ENCODE measurements at places on chromosomes 16 and 17.
A peak's percentile ranks its signal among the peaks of the same experiment; 100 is the strongest.

DNA sequence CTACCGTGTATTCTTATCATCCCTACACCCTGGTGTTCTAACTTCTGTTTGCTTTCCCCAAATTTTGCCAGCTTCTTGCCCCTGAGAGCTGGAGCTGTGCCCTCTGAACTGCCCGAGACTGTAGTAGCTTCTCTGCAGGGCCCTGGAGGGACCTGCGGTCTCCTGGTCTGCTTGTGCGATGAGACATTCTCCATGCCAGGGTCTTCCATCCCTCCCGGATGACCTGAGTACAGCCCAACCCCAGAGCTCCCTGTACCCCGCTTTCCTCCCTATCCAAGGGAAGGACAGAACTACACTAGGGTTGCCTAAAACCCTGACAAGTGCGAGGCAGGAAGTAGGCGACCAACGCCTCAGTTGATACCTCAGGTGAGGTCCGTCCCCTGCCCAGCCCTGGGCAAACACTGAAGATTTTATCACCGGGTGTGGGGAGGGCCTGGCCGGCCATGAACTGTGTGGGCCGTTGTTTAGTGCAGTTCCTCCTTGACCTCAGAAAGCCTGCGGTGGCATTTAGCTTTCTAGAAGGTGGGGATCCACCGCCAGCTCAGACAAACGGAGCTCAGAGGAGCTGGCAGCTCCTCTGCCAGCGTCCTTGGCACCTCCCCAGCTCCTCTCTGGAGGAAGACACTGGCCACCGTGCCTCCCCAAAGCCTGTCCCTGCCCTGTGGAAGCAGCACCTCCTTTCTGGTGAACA, 13.7 kb downstream of the CANT1 start:
- no peak for DNase-seq

DNA sequence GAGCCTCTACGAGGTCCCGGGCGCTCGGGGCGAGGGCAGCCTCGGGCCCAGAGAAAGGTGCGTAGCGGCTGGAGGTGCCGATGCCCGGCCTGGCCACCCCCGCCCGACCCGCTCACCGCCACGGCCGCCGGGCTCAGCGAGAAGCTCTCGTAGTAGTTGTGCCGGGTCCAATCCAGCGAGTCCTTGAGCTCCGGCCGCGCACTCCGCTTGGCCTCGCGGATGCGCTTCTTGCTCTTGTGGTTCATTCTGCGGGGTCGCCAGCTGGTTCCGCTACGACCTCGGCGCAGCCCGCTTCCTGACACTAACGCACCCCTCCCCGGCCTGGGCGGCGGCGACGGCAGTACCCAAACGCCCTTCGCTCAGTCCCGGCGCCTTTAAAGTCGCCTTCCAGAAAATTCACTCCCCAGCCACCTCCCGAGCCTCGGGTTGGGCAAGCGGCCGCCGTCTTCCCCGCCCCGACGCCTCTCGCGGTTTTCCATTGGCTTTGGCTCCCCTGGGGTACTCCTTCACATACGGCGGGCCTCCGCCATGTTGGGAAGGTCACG, at the start of gene JMJD6:
Gene JMJD6, minus strand, starts transcription at position 376 of the 545 bp plus-strand sequence. Its CDS starts 131 bp downstream, at position 245.
- DNase-seq: peak; percentile 93

- no peak for DNase-seq
Observed at GRCh38 chr17:33603789-33604188, 310.7 kb upstream of the ASIC2 start.

GRCh38 chr17:76138234-76138895, 2.7 kb downstream of the FOXJ1 start:
- no peak for DNase-seq

- DNase-seq: peak; percentile 70
Observed at GRCh38 chr16:30535777-30536190, 1.1 kb upstream of the ZNF747 start.

DNA sequence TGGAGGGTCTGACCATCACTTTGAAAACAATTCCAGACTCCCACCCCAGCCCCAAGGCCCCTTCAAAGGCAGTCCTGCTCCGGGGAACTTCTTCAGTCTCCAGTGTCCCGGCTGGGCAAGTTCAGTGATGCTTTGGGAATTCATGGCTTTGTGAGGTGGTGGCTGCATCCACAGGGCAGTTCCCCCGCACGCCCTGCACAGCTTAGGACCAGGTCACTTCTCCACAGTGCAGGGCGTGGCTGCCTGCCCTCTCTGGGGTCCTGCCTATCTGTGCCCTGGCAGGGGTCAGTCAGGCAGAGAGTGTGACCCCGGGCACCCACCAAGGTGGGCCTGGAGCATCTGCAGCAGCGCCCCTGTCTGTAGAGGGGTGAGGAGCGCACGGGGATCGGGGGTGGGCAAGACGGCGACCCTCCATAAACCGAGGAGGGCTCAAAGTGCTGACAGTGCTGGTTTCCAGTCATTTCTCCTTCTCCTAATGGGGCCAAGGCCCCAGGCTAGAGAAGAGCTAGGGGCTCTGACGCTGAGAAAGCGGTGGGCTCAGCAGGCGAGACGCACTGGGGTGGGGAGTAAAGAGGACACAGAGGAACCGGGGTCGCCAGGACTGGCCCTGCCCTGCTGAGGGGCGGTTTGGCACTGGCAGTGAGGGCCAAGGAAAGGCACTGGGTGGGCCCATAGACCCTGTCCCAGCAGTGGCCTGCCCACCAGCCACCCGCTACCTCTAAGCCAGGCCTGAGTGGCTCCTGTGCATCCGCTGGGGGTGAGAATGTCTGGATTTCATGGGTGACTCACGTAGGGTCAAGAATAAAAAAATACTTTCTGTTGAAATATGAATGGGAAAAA, 4.2 kb upstream of the ARHGAP27 start:
- no peak for DNase-seq

- no peak for DNase-seq
Observed at GRCh38 chr17:50660042-50660886, 25.6 kb downstream of the ABCC3 start.

DNA sequence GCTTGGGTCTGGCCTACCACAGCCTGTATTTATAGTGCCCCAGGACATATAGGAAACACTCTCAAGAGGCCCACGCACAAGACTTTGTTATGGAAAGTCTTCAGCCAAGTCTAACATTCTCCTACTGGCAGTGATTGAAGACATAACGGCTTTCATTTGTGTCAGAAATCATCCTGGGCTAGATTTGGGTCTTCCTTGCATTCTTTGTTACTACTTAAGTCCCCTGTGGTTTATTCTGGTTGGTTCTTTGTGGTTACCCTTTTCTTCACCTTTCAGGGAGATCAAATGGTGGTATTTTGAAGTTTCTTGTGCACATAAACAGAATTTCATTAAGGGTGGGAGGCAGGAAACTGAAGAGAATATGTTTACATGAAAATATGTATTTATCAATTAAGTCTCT, 37.7 kb downstream of the REXO5 start:
- no peak for DNase-seq

GRCh38 chr17:7404737-7405349, 946 bp upstream of the TMEM256 start:
- no peak for DNase-seq

GRCh38 chr17:81272616-81273015, 22.5 kb downstream of the SLC38A10 start:
- DNase-seq: no peak

- no peak for DNase-seq
Observed at GRCh38 chr16:60363566-60363965, 1629.5 kb upstream of the GOT2 start.

- DNase-seq: no peak
Observed at GRCh38 chr16:50467559-50467942, 80.6 kb upstream of the NKD1 start.

DNA sequence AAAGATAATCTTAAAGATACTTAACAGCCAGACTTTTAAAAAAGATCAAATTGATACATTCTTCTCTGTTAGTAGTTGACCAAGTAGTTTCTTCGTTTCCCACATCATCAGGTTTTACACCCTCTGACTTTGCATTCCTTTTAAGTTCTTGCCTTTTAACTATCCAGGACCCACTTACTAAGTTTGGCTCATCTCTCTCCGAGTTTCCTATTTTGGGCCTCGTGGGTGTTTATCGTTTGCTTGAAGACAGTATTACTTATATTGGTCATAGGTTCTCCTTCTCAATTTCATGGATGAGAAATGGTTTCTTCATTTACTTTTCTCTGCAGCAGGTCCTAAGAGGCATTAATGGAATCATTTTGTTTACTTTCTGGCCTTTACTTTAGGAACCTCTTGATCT, 43.2 kb downstream of the RPA1 start:
- DNase-seq: peak; percentile 19

DNA sequence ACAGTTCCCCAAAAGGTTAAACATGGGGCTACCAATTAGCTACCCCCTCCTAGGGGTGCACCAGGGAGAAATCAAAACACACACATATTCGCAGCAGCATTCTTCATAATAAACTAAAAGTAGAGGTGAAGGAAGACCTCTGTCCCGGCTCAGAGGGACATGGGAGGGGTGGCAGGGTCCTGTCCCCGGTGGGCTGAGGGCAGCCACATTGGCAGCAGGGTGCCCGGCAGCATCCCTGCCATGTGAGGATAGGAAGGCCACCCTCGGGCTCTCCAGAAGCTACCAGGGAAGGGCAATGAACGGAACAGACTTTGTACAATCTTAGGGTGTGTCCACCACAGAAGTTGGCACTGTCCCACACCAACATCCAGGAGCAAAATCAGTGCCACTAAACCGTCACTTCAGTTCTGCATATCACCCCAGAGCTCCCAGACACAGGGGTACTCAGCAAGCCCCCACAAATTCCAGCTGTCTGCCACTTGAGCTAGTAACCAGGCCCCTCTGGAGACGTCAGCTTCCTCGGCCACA, 3.1 kb upstream of the DNAH17 start:
- DNase-seq: no peak

GRCh38 chr17:76714336-76714735, 3.6 kb upstream of the MXRA7 start:
- no peak for DNase-seq

DNA sequence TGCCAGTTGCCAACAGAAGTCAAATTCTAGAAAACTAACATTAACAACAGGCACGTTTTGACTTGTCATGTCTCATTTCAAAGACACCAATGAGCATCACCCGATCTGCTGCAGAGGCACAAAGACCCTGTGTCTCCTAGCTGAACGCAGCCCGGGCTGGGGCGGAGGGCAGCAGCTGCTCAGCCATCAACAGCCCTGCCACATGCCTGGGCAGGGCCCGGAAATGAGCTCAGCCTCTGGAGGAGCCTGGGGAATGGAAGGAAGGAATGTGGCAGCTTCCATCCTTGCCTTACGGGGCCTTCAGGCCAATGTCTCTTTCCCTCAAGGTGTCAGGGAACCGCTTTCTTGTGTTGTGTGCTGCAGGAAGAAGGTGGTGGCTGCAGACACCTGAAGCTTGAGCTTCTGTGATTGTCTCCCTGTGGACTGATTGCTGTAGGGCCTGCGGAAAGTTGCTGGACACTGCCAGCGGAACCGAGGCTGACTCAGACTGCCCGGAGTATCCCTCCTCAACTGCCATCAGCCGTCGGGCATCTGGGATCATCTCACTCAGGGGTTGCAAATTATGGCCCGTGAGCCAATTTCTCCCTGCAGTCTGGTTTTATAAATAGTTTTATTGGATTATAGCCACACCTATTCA, 7.3 kb downstream of the CDH13 start:
- no peak for DNase-seq

GRCh38 chr16:28494121-28494851, at the start of gene APOBR:
Gene APOBR (plus strand): TSS chr16:28494643. CDS start chr16:28494682, 39 bp downstream.
- peak; percentile 88 for DNase-seq

DNA sequence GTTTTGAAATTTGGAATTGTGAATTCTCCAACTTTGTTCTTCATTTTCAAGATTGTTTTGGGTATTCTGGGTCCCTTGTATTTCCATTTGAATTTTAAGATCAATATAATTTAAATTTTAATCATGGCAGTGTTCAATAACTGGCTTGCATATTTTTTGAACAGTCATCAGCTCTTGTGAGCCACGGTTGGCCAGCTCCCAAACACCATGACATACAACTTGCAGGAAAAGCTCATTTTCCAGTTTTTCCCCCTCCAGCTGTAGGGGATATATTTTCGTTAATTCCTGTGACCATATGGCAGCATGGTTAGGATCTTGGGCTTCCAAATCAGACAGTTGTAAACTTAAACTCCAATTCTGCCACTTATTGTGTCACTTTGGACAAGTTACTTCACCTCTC, 690.1 kb downstream of the WWOX start:
- DNase-seq: no peak

GRCh38 chr16:27723711-27724481, 174.0 kb downstream of the KATNIP start:
- DNase-seq: no peak

GRCh38 chr16:74501484-74502478, 80.5 kb upstream of the CLEC18B start:
- DNase-seq: no peak

- no peak for DNase-seq
Observed at GRCh38 chr17:7992924-7993323, 9.5 kb upstream of the GUCY2D start.

- DNase-seq: no peak
Observed at GRCh38 chr16:17379121-17379571, 91.6 kb downstream of the XYLT1 start.

DNA sequence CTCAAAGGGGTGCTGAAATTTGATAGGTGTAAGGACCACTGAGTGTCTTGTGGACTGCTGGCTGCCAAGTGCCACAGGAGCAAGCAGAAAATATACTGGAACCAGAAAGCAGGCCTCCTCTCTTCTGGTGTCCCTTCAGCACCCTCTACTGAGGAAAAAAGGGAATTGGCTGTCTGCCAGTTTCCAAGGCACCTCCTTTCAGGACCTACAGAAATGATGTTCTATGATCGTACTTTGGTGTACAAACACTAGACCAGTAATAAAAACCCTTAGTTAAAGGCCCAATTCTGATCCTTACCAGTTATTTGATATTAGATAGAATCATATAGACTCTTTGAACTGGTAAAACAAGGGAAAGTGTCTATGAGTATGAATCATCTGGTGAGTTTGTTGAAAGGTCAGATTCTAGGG, 35.8 kb upstream of the BCAS3 start:
- peak; percentile 27 for DNase-seq

DNA sequence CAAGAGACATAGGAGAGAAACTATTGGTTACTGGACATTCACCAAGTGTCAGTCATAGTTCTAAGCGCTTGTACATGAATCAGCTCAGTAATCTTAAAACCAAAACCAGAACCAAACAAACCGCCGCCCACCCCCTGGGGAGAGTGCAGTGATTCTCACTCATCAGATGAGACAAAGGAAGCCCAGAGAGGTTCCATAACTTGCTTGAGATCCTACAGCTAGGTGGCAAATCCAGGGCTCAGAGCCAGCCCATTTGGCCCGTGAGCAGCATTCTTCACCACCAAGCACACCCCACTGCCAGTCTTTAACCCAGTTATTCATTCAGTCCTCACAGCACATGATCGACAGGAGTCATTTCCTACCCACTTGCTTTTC, 37.2 kb upstream of the RGS9 start:
- peak; percentile 88 for DNase-seq

DNA sequence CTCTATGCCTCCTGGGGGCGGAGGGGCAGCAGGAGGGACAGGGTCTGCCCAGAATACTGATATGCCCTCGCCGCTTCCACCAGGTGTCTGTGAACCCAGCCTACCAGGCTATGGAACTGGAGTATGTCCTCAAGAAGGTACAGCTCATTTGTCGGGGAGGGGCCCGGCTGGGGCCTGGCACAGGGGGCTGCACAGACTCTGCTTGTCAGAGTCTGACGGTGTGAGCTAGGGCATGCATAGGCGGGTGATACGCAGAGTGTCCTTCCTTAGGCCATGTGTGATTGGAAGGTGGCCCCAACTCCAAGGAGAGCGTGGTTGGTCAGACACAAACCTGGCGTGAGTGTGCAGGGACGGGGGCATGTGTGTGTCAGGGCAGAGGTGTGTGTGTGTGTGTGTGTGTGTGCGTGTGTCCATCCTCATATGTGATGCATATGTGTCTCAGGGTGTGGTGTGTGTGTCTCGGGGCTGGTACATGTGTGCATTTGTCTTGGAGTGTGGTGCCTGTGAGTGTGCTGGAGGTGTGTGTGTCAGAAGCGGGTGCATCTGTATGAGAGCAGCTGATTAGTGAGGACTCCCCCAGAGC, 7.0 kb downstream of the CHAD start:
- no peak for DNase-seq
